ENCODE measurements at places on chromosomes 16 and 17.

- no peak for DNase-seq
Measured at GRCh38 chr16:3612510-3613466, 1.4 kb upstream of the SLX4 start.

GRCh38 chr16:820748-821147 lies 20.2 kb upstream of the GNG13 start:
- no peak for DNase-seq

GRCh38 chr17:45225964-45226530 lies 4.4 kb downstream of the FMNL1 start:
- peak; percentile 35 for DNase-seq

DNA sequence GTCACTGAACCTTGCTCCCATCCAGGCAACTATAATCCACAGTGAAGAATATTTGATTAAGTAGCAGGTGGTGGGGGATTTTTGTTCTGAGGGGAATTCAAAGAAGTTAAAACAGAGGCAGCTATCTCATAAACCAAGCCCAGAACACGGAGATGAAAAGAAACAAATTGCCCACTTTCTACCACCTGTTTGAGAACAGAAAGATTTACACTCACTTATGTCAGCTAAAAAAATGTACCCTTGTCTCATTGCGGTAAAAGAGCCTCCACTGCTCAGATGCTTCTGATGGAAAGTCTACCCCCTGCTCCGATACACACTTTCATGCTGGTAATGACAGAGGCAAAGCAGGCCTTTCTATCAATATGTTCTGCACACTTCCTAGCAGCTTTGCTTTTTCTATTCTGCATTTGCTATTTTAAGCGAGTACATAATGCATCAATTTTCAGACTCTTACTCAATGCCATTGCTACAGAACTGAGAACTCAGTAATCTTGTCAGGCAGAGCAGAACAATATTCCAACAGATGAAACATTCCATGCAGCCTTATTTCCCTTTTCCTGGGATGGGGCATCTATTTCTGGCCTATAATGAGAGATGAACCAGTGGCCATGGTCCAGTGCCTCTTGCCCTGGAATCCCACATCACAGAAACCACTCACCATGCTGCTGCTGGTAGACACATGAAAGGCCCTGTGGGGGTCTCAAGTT lies 29.0 kb downstream of the CDK5R1 start:
- no peak for DNase-seq

DNA sequence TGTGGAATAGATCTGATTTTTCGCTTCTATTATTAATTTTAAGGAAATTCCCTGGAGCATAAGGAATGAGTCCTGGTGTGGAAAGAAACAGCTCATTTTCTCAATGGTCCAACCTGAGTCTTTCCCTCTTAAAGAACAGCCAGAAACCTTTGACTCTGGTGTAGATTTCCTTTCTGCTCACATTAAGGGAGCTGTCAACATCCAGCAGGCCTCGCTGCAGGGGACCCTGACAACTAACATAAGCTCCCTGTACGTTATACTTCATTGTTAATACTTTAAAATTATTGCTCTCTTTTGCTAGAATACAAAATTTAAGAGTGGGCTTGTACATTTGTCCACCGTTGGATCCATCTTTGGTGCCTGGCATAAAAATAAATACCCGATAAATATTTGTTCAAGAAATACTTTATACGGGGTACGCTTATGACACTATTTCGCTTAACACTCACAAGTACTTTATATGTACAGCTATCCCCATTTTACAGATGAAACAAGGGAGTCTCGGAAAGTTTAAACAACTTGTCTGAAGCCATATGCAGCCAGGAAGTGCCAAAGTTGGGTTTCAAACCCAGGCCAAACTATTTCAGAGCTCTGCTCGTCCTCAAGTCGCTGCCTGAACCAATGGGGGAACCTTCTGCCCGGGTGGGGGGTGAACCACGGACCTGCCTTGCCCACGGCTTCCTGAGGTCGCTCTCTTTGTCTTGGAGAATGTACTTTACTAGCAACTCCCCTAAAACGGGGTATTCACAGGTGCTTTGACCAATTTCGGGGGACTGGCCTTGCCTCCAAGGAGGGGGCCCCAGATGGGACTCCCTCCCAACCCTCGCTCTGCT lies 611 bp downstream of the SMARCE1 start:
- DNase-seq = peak; percentile 64

DNA sequence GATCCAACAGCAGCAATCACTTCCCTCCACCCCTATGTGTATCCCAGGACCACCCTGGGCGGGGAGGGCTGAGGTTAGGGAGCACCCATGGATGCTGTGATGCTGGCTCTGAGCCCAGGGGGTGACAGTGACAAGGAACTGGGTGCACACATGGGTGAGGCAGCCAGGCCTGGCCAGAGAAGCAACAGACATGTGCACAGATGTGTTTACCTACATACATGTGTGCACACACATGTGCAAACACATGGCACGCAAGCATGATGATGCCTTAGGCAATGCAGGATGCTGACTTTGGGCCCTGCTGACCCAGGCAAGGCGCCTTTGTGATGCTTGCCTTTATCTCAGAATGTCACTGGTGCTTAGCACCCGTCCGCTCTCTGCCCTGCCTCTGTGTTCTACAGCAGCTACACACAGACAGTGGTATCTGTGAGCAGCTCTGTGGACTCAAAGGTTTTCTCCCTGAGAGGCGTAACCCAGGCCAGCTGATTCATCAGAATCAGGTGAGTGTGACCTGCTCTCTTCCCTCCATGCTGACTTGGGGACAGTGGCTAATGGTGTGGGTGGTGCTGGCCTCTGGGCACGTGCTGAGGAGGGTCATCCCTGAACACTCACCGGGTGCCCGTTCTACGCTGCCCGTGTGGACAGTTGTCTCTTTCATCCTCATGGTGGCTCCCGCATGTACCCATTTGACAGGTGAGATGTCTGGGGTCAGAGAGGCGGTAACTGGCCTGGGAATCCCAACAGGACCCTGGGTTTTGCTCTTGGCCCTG lies 38.5 kb upstream of the KSR1 start:
- DNase-seq = no peak

DNA sequence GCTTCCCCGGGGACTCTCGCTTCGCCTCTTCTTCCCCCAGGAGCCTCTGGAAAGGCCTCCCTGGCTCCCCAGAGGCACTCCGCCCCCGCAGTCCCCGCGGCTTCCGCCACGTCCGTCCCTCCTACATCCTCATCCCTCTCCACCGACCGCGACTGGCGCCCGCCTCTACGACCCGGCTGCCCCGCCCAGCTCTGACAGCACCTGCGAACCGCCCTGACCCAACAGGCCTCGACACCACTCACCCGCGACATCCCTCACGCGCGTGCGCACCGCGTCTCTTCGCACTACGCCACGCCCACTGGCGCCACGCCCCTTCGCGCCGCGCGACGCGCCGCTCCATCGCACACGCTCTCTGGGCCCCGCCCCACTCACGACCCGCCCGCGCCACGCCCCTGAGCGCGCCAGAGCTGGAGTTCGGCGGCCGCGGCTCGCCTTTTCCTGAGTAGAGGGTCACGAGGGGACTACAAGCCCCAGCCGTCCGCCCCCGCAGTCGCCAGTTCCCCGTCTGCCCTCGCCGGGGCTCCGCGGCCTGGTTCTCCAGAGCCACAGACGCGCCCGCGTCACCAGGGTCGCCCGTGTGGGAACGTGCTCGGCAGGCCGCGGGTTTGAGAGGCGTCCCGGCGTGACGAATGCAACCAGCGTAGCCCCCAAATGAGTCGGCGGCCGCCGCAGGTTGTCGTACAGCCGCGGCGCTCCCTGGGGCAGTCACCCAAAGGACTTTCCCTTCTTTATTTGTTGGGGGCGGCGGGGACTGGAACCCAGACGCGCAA lies 56.2 kb upstream of the LRRC37A3 start:
- peak; percentile 93 for DNase-seq

DNA sequence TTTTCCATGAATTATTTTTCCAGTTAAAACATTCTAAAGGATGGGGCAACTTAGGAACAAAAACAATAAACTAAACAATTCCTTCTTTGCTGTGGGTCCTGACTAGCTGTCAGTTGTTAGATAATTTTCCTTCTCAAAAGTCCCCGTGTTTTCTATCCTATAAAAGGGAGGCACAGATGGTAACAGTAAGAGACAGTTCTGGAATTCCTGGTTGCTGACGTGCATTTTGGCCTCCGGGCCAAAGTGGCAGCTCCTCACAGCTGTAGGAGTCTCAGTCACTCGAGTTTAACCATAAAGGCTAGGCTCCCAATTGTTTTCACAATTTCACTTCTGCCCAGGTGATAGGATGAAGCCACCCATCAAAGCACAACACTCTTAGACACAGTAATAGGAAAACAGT lies 77.0 kb upstream of the ZNF423 start:
- DNase-seq = peak; percentile 54

DNA sequence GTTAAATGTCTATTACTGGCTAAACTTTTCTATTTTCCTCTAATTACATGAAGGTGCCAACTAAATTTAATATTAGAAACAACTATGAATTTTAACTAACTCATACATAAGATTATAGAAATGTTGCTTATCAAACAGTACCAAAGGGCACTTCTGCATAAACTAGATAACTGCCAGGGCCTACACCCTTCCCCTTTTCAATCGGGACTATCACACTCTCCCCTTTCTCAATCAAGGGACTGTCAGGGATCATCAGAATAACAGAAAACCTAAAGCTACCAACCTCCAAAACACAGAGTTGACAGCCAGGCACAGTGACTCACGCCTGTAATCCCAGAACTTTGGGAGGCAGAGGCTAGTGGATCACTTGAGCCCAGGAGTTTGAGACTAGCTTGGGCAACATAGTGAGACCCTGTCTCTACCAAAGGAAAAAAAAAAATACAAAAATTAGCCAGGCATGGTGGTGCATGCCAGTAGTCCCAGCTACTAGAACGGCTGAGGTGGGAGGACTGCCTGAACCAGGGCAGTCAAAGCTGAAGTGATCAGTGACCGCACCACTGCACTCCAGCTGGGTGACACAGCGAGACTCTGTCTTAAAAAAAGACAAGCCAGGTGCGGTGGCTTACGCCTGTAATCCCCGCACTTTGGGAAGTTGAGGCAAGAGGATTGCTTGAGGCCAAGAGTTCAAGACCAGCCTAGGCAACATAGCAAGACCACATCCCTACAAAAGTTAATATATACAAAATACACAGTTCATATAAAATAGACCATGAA lies 3.2 kb upstream of the PHLPP2 start:
- DNase-seq = no peak

Measured in choroid plexus epithelial cell (primary cell).